ENCODE measurements at places on chromosomes 12 and 14.
A peak's percentile ranks its signal among the peaks of the same experiment; 100 is the strongest.

DNA sequence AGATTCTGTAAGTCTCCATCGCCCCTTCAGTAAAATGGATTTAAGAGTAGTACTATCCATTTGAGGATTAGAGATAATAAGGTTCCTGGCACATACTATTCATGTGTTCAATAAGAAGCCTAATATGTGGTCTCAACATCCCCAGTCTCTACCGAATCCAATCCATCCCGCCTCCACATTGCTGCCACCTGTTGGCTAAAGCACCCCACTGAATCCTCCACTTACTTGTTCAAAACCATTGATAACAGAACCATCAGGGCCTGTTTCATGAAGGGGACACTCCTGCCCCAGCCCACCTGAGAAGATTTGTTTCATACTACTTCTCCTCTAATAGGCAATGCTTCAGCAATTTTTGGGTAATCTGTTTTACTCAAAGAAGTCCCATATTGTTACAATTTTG is 147.5 kb downstream of the SLC2A13 start:
- DNase-seq = no peak

- no peak for DNase-seq
Measured at GRCh38 chr12:123941000-123941399, 31.6 kb downstream of the CCDC92 start.

DNA sequence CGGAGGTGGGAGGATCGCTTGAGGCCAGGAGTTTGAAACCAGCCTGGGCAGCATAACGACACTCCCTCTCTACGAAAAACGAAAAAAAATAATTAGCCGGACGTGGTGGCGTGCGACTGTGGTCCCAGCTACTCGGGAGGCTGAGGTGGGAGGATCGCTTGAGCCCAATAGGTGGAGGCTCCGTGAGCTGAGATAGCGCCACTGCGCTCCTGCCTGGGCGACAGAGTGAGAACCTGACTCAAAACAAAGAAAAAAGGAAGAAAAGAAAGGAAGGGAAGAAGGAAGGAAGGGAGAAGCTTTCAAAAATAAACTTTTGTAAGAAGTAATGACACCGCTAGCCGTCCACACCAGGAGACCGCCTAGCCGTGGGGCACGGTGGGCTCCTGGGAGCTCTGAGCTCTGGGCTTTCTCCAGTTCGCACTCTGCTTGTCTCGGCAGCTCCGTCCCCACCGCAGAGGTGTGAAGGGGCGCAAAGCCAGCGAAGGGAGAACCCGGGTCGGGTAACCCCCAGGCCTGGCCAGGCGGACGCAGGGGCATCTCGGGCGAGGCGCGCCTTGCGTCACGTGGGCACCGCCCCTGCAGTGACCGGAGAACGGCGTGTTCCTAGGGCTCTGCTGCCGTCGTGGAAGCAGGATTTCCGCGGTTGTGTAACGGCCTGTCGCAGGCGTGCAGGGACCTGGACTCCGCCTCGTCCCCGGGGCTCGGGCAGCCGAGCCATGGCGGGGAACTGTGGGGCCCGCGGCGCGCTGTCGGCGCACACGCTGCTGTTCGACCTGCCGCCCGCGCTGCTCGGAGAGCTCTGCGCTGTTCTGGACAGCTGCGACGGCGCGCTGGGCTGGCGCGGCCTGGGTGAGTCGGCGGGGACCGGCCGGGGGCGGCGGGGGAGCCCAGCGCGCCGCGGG is at the start of gene IRAK3:
Gene IRAK3, plus strand, starts transcription at position 631 of the 902 bp plus-strand sequence. Its CDS starts 86 bp downstream, at position 717.
- peak; percentile 42 for DNase-seq

- no peak for DNase-seq
Measured at GRCh38 chr14:75247939-75248338, 30.7 kb upstream of the FOS start.

DNA sequence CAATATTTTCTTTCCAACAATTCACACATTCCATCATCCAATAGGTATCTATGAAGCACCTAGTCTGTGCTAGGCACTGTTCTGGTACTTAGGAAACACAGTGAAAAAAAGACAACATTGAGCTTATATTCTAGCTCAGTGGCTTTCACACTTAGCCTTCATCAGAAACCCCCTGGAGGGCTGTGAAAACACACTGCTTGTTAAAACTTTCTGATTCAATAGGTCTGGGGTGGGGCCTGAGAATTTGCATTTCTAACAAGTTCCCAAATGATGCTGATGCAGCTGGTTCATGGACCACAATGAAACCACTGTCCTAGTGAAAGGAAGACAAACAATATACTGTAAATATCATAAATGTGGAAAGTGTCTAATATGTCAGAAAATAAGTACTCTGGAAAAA is 5.9 kb downstream of the VTI1B start:
- no peak for DNase-seq

DNA sequence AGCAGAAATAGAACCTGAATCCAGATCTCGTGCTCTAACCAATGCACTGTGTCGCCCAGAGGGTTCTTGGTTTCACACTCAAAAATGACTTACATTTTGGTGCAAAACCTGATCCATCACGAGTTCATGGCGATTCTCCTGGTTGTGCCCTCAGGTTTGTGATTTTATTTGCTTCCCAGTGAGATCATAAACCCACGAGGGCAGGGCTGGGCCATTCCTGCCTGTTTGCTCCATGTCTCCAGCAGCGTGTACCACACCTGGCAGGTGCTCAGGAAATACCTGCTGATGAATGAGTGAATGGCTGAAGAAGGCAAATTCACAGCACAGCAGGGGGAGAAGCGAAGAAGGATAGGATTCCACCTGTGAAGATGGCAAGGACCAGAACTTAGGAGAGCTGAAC is 9.4 kb downstream of the ACACB start:
- no peak for DNase-seq

GRCh38 chr14:22887260-22887989 is 4.4 kb downstream of the REM2 start:
- DNase-seq = peak; percentile 73

- no peak for DNase-seq
Measured at GRCh38 chr12:51891843-51892242, 3.9 kb downstream of the ANKRD33 start.

- DNase-seq = peak; percentile 5
Measured at GRCh38 chr12:92297932-92298696, 152.5 kb upstream of the BTG1 start.

- DNase-seq = no peak
Measured at GRCh38 chr12:79535751-79536150, 155.0 kb downstream of the PAWR start.

- no peak for DNase-seq
Measured at GRCh38 chr14:105346876-105347586, 32.5 kb downstream of the PACS2 start.

DNA sequence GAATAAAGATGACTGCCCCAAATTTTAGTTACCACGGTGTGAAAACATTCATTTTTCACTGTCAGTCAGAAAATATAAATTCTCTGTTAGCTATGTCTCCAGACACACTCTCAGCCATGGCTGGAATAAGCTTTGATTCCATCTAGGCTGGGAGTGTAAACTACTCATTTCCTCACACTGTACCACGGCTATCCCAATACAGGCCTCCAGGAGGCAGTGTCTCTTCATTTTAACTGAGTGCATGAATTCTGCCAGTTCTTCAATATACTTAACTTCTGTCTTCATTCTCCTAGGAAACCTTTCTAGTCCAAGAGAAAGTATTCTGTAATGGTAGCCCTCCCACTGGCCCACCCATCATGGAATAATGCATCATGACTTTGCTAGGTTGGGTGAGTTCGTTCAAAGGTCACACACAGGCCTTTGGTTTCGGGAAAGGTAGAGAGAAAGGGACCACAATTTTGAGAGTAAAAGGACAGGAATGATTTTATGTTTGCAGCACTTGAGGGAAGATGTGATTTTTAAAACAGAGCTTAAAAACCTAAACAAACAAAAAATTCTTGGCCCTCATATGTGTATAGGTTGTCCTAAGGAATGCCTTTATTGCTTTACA is 381.1 kb downstream of the SEC23A start:
- peak; percentile 4 for DNase-seq

DNA sequence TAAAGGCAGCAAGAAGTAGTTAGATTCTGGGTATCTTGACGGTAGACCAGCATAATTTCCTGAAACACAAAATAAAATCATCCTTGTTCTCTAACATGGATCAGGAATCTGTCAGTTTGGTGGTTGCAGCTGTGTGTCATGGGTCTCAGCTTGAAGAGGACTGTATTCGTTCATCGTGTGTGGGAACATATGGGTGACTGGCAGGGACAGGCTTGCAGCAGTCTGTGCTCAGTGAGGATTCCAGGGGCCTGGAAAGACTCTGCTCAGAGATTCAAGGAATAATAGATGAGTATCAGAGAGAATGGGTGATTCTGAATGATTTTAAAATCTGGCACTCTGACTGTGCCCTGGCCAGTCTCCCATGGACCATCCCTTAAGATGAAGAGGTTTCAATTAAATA is 421.6 kb downstream of the APAF1 start:
- DNase-seq = no peak

DNA sequence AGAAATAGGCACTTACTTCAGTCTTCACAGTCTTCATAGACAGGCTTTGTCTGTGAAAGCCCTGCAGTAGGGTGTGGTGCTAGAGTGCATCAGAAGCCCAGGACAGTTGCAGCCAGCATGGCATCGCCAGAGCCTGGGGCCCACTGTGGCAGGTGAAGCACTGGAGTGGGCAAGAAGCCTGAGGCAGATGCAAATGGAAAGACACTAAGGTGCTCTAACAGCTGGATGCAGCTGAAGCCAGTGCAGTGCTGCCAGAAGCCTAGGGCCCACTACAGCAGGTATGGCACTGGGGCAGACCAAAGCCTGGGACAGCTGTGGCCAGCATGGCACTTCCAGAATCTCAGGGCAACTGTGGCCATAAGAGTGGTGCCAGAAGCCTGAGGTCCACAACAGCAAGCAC is 358.6 kb downstream of the SYT1 start:
- DNase-seq = no peak

GRCh38 chr12:32365473-32366064 is 33.8 kb upstream of the FGD4 start:
- peak; percentile 29 for DNase-seq

- DNase-seq = no peak
Measured at GRCh38 chr14:28461389-28461788, 305.2 kb upstream of the FOXG1 start.

GRCh38 chr12:73266206-73266605 is 994.0 kb downstream of the TRHDE start:
- DNase-seq = no peak

GRCh38 chr14:35419429-35419841 is 14.9 kb upstream of the NFKBIA start:
- no peak for DNase-seq

- no peak for DNase-seq
Measured at GRCh38 chr14:100780646-100781355, 45.1 kb upstream of the MEG3 start.

DNA sequence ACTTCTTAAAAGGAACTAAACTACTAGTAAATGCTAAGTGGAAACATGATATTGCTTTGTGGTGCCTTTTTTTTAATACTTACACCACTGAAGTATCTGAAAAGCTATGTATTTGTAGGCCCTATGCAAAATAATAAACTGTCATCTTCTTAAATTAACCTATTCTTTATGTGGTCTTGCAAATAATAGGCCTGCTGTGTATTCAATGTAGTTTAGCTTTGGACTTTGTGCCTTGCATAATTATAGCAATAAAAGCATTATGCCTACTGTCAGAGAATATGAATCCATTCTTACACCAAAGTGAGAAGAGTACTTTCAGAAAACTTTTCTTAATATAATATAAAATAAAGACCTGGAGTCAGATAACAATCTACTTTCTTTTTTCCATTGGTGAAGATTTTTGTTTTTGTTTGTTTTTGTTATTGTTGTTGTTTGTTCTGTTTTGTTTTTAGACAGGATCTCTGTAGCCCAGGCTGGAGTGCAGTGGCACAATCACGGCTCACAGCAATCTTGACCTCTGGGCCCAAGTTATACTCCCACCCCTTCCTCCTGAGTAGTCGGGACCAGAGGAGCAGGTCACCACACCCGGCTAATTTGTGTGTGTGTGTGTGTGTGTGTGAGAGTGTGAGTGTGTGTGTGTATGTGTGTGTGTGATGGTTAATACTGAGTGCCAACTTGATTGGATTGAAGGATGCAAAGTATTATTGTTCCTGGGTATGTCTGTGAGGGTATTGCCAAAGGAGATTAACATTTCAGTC is 213.8 kb downstream of the SLC6A15 start:
- DNase-seq = no peak

DNA sequence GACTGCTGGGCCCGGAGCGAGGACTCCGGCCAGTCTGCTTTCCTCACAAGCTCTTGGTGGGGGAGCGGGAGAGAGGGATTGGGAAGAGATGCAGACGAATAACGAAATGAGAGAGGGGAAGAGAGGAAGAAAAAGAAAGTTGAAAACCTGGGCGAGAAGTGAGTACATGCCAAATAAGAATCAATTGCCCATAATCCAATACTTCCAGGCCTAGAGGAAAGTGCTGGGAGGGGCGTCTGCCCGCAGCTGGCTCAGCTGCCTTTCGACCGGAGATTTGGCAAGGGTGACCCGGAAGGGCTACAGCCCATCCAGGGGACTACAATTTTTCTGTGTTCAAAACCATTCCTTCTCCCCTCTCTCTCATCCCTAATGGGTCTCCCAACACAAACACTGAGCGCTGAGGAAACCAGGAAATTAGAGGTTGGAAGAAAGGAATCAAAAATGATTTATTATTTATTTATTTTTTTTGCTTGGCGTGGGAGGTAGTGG is 4.9 kb downstream of the NKX2-1 start:
- no peak for DNase-seq

DNA sequence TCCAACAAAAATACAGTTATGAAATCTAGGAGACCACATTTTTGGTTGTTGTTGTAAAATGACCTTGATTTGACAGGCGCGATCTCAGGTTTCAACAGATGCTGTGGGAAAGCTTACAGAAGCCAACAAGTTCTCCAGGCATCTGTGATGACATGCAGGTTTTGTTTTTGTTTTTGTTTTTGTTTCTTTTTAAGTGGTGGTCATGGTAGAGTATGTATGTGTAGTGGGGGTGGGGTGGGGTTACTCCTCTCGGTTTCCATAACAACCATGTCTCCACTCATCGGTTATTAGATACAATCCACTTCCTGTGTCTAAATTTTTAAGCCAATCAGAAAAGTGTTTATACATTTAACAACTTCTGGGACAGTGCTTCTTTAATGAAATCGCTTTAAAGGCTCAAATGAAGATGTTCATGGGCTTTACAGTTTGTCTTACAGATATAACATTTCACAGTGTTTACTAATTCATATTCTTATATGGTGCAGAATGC is 199.9 kb upstream of the FOXN3 start:
- peak; percentile 81 for DNase-seq

- DNase-seq = no peak
Measured at GRCh38 chr12:126588586-126589249, 1523.5 kb downstream of the AACS start.
